ENCODE measurements at places on chromosomes 5 and 9.

- no peak for DNase-seq
Observed at GRCh38 chr5:59420596-59420995, 472.9 kb downstream of the PDE4D start.

GRCh38 chr5:159102311-159102934 is 2.7 kb upstream of the EBF1 start:
- DNase-seq: no peak

DNA sequence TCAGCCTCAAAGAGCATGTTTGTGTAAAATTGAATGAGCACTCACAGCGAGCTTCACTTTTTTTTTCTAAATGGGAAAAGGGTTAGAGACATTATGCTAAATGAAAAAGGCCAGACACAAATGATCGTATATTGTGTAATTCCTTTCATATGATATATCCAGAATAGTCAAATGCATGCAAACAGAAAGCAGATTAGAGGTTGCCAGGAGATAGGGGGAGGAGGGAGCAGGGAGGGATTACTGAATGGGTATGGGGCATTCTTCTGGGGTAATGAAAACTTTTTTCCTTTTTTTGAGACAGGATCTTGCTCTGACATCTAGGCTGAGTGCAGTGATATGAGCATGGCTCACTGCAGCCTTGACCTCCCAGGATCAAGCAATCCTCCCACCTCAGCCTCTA is 47.1 kb downstream of the DMAC1 start:
- no peak for DNase-seq

- DNase-seq: no peak
Observed at GRCh38 chr9:97993000-97993399, 9.9 kb downstream of the ANP32B start.

DNA sequence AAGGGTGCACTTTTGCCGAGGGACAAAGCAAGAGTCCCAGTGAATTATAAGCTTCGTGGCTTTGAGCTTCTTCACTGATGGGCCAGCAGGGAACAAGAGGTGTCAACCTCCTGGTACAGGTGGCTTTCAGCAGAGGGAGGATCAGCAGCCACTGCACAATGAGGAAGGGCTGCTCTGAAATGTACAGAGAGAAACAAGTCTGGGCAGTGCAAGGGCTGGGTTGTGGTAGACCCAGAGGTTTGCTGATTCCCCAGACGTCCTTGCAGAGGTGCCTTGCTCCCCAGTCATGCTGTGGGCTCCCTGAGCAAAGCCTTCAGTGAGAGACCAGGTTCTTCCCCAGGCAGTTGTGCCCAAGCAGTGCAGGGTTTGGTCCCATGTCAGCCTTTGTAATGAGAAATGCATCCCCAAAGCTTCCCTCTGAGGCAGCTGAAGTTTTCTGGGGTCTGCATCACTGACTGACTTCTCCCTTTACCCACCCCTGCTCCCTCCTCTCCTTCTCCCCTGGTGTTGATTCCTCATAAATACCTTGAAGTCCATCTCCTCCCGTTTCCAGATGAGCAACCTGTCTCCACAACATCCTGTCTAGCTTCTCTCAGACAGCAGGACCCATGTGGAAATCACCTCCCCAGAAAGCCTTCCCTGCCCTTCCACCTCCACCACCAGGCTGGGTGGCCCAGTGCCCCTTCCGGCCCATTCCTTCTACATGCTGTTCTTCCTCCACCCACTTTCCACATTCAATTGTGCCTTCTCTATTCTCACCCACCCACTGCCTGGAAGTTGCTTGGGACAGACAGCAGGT is 599.6 kb upstream of the ADAMTS16 start:
- DNase-seq: no peak

- DNase-seq: no peak
Observed at GRCh38 chr9:109471475-109472393, 26.4 kb downstream of the PTPN3 start.

- DNase-seq: no peak
Observed at GRCh38 chr9:110926828-110927487, 111.3 kb downstream of the LPAR1 start.

DNA sequence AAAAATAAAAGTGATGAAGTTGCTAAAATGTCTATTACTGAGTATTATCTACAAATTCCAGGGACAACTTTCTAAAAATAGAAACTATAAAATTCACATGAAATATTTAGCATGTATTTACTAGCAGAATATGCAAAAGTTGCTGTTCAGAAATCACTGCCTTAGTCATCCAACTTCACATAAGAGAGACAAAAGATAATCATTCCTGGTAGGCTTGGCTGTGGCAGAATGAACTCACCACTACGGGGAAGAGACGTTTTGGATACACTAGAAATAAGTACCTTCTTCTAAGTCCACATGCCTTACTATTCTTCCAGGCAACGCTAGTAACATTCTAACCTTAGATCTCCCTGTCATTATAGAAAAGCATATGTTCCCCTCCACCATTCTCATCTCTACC is 272.2 kb downstream of the BNC2 start:
- DNase-seq: no peak

DNA sequence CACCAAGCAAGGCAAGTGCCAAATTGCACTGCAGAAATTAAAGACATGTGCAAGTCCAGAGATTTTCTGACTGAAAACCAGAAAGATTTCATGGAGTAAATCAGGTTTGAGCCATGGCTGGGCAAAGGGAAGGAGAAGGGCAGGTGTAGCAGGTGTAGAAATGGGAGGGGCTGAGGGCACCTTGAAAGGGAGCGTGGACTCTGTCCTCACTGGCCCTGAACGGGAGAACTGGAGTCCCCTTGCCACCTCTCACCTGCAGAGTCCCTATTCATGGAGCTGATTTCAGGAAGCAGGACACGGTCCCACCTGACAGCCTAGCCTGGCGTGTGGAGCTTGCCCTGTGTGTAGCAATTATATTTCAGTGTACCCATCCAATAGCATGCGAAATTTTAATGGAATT is 46.3 kb downstream of the UBE2QL1 start:
- no peak for DNase-seq

- no peak for DNase-seq
Observed at GRCh38 chr5:11785771-11786352, 118.4 kb downstream of the CTNND2 start.

GRCh38 chr5:44022622-44023021 is 366.6 kb downstream of the FGF10 start:
- no peak for DNase-seq

DNA sequence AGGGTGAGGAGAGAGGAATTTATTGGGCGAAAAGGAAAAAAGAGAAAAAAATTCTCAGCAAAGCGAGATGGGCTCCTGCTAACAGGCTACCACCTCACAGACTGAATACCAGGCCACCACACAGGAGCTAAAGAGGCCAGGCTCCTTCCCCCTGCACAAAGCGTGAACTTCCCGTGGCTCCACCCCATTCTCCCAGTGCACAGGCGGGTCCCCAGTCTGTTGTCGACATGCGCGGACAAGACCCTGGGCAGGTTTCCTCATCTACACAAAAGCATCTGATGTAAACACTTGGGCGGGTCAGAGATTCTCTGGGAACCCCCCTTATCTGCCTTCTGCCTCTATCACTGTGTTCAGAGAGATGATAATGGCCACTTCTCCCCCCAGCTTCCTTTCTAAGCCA is 34.2 kb downstream of the IL31RA start:
- DNase-seq: no peak

DNA sequence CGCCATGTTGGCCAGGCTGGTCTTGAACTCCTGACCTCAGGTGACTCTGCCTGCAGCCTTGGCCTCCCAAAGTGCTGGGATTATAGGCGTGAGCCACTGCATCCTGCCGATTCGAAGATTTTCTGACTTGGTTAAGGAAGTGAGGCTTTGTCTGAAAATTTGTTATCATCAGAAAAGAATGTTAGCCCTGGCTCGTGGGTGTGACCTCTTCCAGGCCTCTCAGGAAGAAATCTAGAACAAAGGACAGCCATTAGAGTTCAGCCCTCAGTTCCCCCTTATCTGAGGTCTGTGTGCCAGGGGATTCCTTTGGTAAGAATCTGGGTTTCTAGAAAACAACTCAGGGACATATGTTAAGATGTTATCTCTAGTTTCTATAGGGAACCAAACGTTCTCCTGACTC is 6.2 kb downstream of the OR2S2 start:
- no peak for DNase-seq

GRCh38 chr5:142749321-142749720 is 20.9 kb upstream of the ARHGAP26 start:
- no peak for DNase-seq

GRCh38 chr5:112388074-112388473 is 31.0 kb downstream of the EPB41L4A start:
- no peak for DNase-seq

- DNase-seq: no peak
Observed at GRCh38 chr9:30522486-30522885, 1862.0 kb upstream of the ACO1 start.

- DNase-seq: no peak
Observed at GRCh38 chr5:587403-587802, 24.7 kb upstream of the CEP72 start.

- DNase-seq: no peak
Observed at GRCh38 chr9:5438301-5439162, 807 bp upstream of the PLGRKT start.

Measured in H54 (cell line).